HepG2 (cell line): ENCODE measurements at places on chromosomes 11 and 22. TPM values are rescaled to one million over a fixed set of nuclear protein-coding genes. Genes with fewer than 3 reads are reported as not detected.

PATE4 gene
- not detected in 2 replicates for polyA plus RNA-seq

CALCA gene
- polyA plus RNA-seq, result not detected in 2 replicates

INS gene
- not detected in 2 replicates for polyA plus RNA-seq

SLC37A2 gene
- 3.8 and 7.1 TPM in 2 replicates for polyA plus RNA-seq

PLCB3 gene
- 7.5 and 9.0 TPM in 2 replicates for polyA plus RNA-seq

IGLL1 gene
- not detected in 2 replicates for polyA plus RNA-seq

PLAAT4 gene
- 0.71 and 1.1 TPM in 2 replicates for polyA plus RNA-seq

SBF2 gene
- 45.6 and 45.8 TPM in 2 replicates for polyA plus RNA-seq

EIF1AD gene
- polyA plus RNA-seq, result 18.2 and 24.0 TPM in 2 replicates

SYNGR1 gene
- 2.7 and 3.3 TPM in 2 replicates for polyA plus RNA-seq

TCN1 gene
- 0.05 TPM in 1 of 2 replicates, not detected in the other for polyA plus RNA-seq

NEFH gene
- not detected in 2 replicates for polyA plus RNA-seq

MRE11 gene
- polyA plus RNA-seq, result 5.2 and 7.2 TPM in 2 replicates

OR52I2 gene
- polyA plus RNA-seq, result not detected in 2 replicates

BAIAP2L2 gene
- polyA plus RNA-seq, result 7.5 and 8.4 TPM in 2 replicates

LINC01488 gene
- polyA plus RNA-seq, result 0.13 and 0.26 TPM in 2 replicates

DPAGT1 gene
- 63.9 and 70.7 TPM in 2 replicates for polyA plus RNA-seq

FGF3 gene
- polyA plus RNA-seq, result not detected in 2 replicates

SLC17A6 gene
- not detected in 2 replicates for polyA plus RNA-seq

RAC2 gene
- 0.73 and 0.86 TPM in 2 replicates for polyA plus RNA-seq

PGA5 gene
- not detected in 2 replicates for polyA plus RNA-seq

PELI3 gene
- polyA plus RNA-seq, result 2.0 and 3.1 TPM in 2 replicates

MLC1 gene
- polyA plus RNA-seq, result not detected in 2 replicates

A4GALT gene
- 1.1 and 2.7 TPM in 2 replicates for polyA plus RNA-seq
